Eye (tissue), 1 donor: ENCODE measurements at places on chromosomes 4 and X.

GRCh38 chrX:20330545-20330944, 63.8 kb upstream of the RPS6KA3 start:
- no peak for DNase-seq

DNA sequence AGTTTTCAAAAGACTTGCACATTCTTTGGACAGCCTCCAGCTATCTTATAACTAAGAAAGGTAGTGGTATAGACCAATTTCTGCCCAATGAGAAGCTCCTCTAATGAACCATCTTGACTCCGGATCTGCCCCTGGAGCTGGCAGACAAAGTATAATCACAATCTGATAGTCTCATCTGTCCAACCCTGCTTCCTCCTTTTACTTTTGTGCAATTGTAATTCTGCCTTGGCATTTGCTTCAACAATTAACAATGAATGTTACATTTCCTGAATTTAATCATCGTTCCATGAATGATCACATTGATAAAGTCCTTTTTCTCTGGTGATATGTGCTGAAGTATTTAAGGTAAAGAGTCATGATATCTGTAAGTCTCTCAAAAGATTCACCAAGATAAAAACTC, 27.8 kb downstream of the FRYL start:
- no peak for DNase-seq

GRCh38 chr4:70531981-70532380, 13.6 kb downstream of the AMTN start:
- no peak for DNase-seq

DNA sequence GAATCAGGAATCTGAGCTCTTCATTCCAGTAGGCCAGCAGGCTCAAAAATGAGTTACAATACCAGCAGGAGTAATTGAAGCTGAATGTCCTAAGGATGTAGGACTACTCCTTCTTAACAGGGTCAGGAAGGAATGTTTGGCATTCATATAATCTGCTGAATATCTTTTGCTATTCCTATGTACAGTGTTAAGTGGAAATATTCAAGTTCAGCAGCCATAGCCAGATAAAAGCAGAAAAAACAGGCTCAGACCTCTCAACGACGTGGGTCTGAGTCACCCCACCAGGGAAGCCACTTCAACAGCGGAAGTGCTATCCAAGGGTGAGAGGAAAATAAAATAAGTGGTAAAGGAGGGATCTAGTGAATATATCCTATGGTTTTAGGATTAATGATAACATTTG, 577.0 kb downstream of the SPOCK3 start:
- DNase-seq: no peak

DNA sequence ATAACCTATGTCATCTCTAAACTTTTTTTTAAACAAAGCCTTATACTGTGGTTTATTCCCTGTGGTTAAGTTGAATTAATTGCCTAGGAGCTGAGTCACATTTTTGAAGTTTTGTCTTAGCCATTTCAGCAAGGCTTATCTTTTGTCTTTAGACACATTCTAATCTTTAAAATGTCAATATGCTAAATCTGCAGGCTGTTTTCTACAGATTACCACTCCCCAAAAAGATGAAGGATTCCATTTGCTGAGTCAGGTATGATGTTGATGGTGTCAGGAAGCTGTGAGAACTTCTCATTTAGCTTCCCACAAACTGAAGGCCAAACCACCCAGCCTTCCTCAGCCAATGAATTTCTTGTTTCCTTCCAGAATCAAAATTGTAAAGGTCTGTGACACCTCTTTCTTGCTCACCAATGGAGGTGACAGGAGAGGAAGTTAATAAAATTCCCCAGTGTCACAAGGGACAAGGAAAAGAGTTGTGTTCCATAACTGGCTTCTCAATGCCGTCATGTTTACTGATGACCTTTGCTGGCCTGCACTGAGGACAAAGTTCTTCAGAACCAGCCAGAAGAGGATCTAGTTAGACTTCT, 3.7 kb upstream of the CXCL6 start:
- DNase-seq: no peak
